Left renal cortex interstitium (tissue), 4 donors: ENCODE measurements at places on chromosomes 2 and 18. TPM values are rescaled to one million over a fixed set of nuclear protein-coding genes. Genes with fewer than 3 reads are reported as not detected.

CD28 gene
- 2.5 TPM for polyA plus RNA-seq

RAB17 gene
- polyA plus RNA-seq, result 18.0 TPM

GALNT3 gene
- polyA plus RNA-seq, result 15.4 TPM

MAL gene
- 341 TPM for polyA plus RNA-seq

VWC2L gene
- polyA plus RNA-seq, result 0.07 TPM

FEV gene
- polyA plus RNA-seq, result not detected
